ENCODE measurements at places on chromosomes 6 and 20.

- peaks cover 46% of the 10 kb centered on the region for H3K27me3 ChIP-seq
- H3K36me3 ChIP-seq: no peaks in the 10 kb centered on the region
- DNase-seq: no peak
- H3K4me3 ChIP-seq: no peak overlapping the region
- peaks cover 1% of the 10 kb centered on the region for H3K4me1 ChIP-seq
- H3K27ac ChIP-seq: no peak overlapping the region
These were observed 1.2 kb upstream of the PNPLA1 start for GRCh38 chr6:36268478-36269275.

DNA sequence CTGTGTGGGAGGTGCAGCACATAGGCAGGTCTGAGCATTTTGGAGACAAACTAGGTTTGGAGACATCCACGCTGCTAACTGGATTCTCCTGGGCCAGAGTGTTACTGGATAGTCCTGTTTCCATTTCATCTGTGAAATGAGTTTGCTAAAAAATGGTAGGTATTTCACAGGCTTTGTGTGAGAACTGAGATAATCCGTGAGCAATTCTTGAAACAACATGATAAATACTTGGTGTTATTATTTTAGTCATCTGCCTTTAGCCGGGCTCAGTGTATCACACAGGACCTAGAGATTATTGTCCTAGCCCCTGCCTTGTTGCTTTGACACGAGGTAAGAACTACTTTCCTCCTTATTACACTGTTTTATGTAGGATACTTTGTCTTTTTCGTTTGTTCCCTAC lies 63.0 kb downstream of the PRR18 start:
- no peaks in the 10 kb centered on the region for H3K36me3 ChIP-seq
- H3K27me3 ChIP-seq: peaks cover 28% of the 10 kb centered on the region
- no peaks in the 10 kb centered on the region for H3K4me1 ChIP-seq

DNA sequence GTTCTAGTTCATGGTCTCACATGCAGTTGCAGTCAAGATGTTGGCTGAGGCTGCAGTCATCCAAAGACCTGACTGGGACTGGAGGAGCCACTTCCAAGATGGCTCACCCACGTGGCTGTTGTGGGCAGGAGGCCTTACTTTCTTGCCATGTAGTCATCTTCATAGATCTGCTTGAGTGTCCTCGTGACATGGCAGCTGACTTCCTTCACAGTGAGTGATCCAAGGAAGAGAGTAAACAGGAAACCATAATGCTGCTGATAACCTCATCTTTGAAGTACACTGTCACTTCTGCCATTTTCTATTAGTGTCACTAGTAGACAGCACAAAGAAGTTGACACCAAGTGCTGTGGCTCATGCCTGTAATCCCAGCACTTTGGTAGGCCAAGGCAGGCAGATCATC lies 40.1 kb upstream of the AKIRIN2 start:
- DNase-seq: peak; percentile 42
- H3K4me1 ChIP-seq: no peaks in the 10 kb centered on the region
- H3K4me3 ChIP-seq: no peak overlapping the region

GRCh38 chr6:5139828-5140771 lies 55.0 kb downstream of the PPP1R3G start:
- no peak overlapping the region for H3K27ac ChIP-seq
- H3K27me3 ChIP-seq: no peaks in the 10 kb centered on the region
- H3K4me3 ChIP-seq: no peak overlapping the region
- DNase-seq: no peak
- H3K36me3 ChIP-seq: no peaks in the 10 kb centered on the region

- H3K4me1 ChIP-seq: peaks cover 28% of the 10 kb centered on the region
- no peak for DNase-seq
- no peak overlapping the region for H3K4me3 ChIP-seq
- peaks cover 18% of the 10 kb centered on the region for H3K27me3 ChIP-seq
These were observed 3.2 kb upstream of the SIRPA start for GRCh38 chr20:1892119-1892385.

DNA sequence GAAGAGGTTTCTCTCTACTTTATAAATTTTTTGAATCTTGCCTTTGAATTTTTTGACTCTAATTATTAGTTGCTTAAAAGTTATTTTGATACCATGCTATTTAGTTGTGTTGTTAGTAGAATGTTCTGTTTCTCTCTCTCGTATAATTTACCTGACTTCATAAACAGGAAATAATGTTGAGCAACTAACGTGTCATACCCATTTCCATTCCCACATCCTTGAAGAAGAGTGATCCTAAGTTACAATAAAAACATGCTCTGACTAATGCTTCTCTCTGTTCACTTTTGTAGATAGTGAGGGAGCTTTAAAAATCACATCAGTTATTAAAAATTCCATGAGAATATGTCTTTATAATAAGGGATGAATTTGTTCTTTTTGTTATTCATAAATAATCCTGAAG lies 69.7 kb downstream of the SAMD5 start:
- H3K27me3 ChIP-seq: no peaks in the 10 kb centered on the region
- no peaks in the 10 kb centered on the region for H3K36me3 ChIP-seq
- H3K4me3 ChIP-seq: no peak overlapping the region
- no peak overlapping the region for H3K27ac ChIP-seq
- DNase-seq: no peak
- no peaks in the 10 kb centered on the region for H3K4me1 ChIP-seq

- H3K27me3 ChIP-seq: no peaks in the 10 kb centered on the region
- H3K36me3 ChIP-seq: no peaks in the 10 kb centered on the region
- DNase-seq: no peak
- no peak overlapping the region for H3K4me3 ChIP-seq
- no peak overlapping the region for H3K27ac ChIP-seq
These were observed 64.6 kb downstream of the MAN1A1 start for GRCh38 chr6:119284861-119285521.

GRCh38 chr6:165732696-165733488 lies 69.9 kb upstream of the PDE10A start:
- H3K4me3 ChIP-seq: no peak overlapping the region
- H3K4me1 ChIP-seq: no peaks in the 10 kb centered on the region

DNA sequence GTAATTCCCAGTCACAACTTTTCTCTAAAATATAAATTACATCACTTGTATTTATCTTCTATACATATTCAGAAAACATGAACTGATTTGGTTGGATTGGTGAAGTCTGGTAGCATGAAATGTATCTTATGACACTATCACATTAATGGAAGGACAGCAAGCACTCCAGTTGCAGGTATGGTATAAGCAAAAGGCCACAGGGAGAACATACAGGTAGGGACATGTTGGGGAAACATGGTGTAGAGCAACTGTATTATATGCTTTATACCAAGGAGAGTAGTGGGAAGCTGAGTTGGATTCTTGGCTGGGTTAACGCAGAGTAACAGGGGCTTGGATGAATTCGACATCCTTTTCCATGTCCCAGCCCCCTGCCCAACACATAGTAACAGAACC lies 1.4 kb upstream of the VARS1 start:
- peaks cover 12% of the 10 kb centered on the region for H3K4me1 ChIP-seq
- peak overlapping the region; percentile 15 for H3K27ac ChIP-seq

DNA sequence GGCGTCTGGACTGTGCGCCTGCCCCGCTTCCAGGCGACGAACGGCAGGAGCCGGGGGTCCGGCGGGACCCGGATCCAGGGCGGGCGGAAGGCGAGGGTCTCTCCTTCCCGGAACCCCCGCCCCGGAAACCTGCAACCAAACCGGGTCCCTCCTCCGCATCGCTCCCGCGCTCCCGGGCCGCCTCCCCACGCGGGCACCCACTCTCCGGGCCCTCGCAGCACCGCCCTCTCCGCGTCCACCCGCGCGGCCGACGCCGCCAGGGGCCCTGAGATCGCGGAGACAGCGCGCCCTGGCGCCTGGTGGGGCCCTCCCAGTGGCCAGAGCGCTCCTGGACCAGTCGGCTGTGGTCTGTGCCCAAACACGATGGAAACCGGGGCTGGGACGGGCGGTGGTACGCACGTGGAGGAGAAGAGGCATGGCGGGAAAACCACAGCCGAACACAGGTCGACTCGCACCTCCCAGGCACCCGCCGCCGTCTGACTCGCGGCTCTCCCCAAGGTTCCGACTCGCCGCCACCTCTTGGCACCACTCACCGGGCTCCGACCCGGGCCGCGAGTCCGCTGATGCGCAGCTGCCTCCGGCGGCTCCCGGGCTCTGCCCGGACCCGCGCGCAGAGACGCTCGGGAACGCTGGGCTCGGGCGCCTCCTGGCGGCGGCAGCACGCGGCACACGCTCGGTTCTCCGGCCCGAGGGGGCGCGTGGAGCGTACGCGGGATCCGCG lies 7.9 kb downstream of the NKX2-2 start:
- peaks cover 24% of the 10 kb centered on the region for H3K4me1 ChIP-seq
- DNase-seq: no peak
- H3K36me3 ChIP-seq: no peaks in the 10 kb centered on the region
- H3K27ac ChIP-seq: no peak overlapping the region
- peaks cover 85% of the 10 kb centered on the region for H3K27me3 ChIP-seq
- peak overlapping the region; percentile 74 for H3K4me3 ChIP-seq

- no peak overlapping the region for H3K27ac ChIP-seq
- DNase-seq: no peak
- H3K36me3 ChIP-seq: no peaks in the 10 kb centered on the region
- no peak overlapping the region for H3K4me3 ChIP-seq
- no peaks in the 10 kb centered on the region for H3K27me3 ChIP-seq
These were observed 106.9 kb downstream of the FAM50B start for GRCh38 chr6:3956054-3956453.

GRCh38 chr6:815348-815738 lies 122.4 kb upstream of the EXOC2 start:
- no peaks in the 10 kb centered on the region for H3K27me3 ChIP-seq
- DNase-seq: no peak
- no peaks in the 10 kb centered on the region for H3K36me3 ChIP-seq
- H3K27ac ChIP-seq: no peak overlapping the region
- peaks cover 2% of the 10 kb centered on the region for H3K4me1 ChIP-seq
- H3K4me3 ChIP-seq: no peak overlapping the region

- DNase-seq: no peak
- no peaks in the 10 kb centered on the region for H3K36me3 ChIP-seq
- no peak overlapping the region for H3K4me3 ChIP-seq
- H3K27me3 ChIP-seq: peaks cover 47% of the 10 kb centered on the region
- no peaks in the 10 kb centered on the region for H3K4me1 ChIP-seq
These were observed 32.6 kb upstream of the CSNK2A1 start for GRCh38 chr20:576156-576555.

GRCh38 chr6:68045193-68045592 lies 589.9 kb upstream of the ADGRB3 start:
- no peaks in the 10 kb centered on the region for H3K36me3 ChIP-seq
- H3K4me3 ChIP-seq: no peak overlapping the region
- H3K27me3 ChIP-seq: no peaks in the 10 kb centered on the region
- H3K4me1 ChIP-seq: no peaks in the 10 kb centered on the region
- DNase-seq: no peak

DNA sequence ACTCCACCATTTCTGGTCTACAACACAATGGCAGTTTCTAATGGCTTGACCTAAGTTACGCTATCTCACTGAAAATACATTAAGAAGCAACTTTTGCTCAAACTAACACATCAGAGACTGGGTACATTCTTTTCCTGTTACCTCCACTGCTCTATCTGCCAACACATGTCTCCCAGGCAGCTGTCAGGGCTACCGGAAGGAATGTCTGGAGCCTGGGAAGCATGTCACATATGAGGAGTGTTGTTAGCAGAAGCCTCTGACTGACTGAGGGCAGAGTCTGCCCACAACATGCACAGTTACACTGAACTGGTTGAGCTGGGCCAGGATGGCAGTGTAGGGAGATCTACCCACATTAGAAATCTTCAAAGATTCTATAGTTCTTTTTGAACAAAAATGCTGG lies 264.5 kb downstream of the KIF16B start:
- DNase-seq: peak; percentile 1
- no peaks in the 10 kb centered on the region for H3K36me3 ChIP-seq
- H3K27me3 ChIP-seq: no peaks in the 10 kb centered on the region
- H3K27ac ChIP-seq: peak overlapping the region; percentile 13

- peaks cover 4% of the 10 kb centered on the region for H3K4me1 ChIP-seq
- H3K36me3 ChIP-seq: no peaks in the 10 kb centered on the region
- no peak for DNase-seq
- no peaks in the 10 kb centered on the region for H3K27me3 ChIP-seq
- no peak overlapping the region for H3K27ac ChIP-seq
- H3K4me3 ChIP-seq: no peak overlapping the region
These were observed 9.9 kb downstream of the SDCBP2 start for GRCh38 chr20:1319051-1319450.

DNA sequence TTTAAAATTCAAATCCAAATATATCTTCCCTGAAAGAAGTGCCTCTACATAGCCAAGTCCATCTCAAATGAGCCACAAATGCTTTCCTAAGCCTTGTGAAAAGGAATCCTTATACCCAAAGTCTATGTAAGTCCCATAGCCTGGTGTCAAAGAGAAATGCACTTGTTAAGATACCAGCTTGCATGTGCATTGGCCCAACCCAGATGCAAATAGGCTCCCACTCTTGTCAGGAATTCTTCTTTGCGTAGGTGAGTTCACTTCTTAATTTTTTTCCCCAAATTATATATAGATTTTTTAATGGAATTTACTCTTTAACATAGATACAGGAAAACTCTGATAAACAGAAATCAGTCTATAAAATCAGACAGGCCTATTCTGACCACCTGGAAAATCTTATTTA lies 105.6 kb downstream of the RALGAPA2 start:
- no peak for DNase-seq
- H3K4me1 ChIP-seq: peaks cover 1% of the 10 kb centered on the region

- H3K27me3 ChIP-seq: peaks cover 7% of the 10 kb centered on the region
- H3K4me1 ChIP-seq: peaks cover 3% of the 10 kb centered on the region
- DNase-seq: no peak
- no peak overlapping the region for H3K27ac ChIP-seq
These were observed 206.1 kb downstream of the TTLL2 start for GRCh38 chr6:167530951-167531350.

DNA sequence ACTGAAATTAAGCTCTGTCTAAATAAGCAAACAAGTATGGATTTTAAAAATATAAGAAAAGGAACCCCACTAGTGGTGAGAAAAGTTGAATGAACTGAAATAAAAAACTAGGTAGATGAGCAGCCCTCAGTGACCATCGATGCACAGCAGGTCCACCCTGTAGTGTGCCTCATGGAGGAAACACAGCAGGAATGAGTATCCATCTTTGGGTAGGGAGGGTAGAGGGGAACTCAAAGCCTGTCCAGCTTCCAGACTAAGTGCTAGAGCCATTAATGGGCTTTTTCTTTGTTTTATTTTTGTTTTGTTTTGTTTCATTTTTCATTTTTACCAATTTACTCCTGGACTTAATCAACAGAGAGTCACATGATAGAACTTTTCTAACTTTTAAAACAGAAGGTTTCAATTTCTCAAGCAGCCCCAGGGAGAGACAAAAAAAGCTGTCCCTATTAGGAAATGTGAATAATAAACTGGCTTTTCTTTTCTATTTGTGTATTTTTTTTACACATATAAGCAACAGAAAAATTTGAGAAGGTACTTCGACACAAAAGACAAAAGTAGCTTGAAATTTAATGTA lies 700.6 kb downstream of the HACE1 start:
- DNase-seq: no peak
- no peaks in the 10 kb centered on the region for H3K4me1 ChIP-seq
- H3K27ac ChIP-seq: no peak overlapping the region
- no peaks in the 10 kb centered on the region for H3K36me3 ChIP-seq
- H3K4me3 ChIP-seq: no peak overlapping the region
- no peaks in the 10 kb centered on the region for H3K27me3 ChIP-seq
